Tongue (tissue), 3 donors: ENCODE measurements at places on chromosomes 1 and 21. TPM values are rescaled to one million over a fixed set of nuclear protein-coding genes. Genes with fewer than 3 reads are reported as not detected.

RNU1-4 gene
- under 0.01 TPM for total RNA-seq

NASP gene
- total RNA-seq, result 66.4 TPM

PROX1 gene
- total RNA-seq, result 15.6 TPM

NES gene
- total RNA-seq, result 216 TPM

MYOG gene
- 256 TPM for total RNA-seq

ARHGEF10L gene
- total RNA-seq, result 39.9 TPM

ANKRD35 gene
- 13.1 TPM for total RNA-seq

CD2 gene
- 1.6 TPM for total RNA-seq

OR2T11 gene
- not detected for total RNA-seq

EFNA4 gene
- 5.0 TPM for total RNA-seq

PCP4 gene
- total RNA-seq, result 1.5 TPM

UCHL5 gene
- 52.4 TPM for total RNA-seq

SLC2A5 gene
- total RNA-seq, result 15.9 TPM

KCNK2 gene
- total RNA-seq, result 1.5 TPM

LCE1B gene
- not detected for total RNA-seq

SLAMF7 gene
- total RNA-seq, result 0.41 TPM

GJA8 gene
- not detected for total RNA-seq

NTPCR gene
- total RNA-seq, result 37.6 TPM

DNAH14 gene
- 20.2 TPM for total RNA-seq

BRINP2 gene
- 0.31 TPM for total RNA-seq

TRAF3IP3 gene
- 3.4 TPM for total RNA-seq

TCHH gene
- total RNA-seq, result not detected

SOAT1 gene
- total RNA-seq, result 9.3 TPM

HSD3B1 gene
- total RNA-seq, result not detected
